Activated CD4-positive, alpha-beta T cell treated with anti-CD3 and anti-CD28 coated beads, Interleukin-2, amount 10 ng/mL, durations not matched to agents 7 days and 5 days (primary cell): ENCODE measurements at places on chromosomes 7 and 10.

- DNase-seq, result no peak
Measured at GRCh38 chr7:54615-55014, 137.8 kb upstream of the FAM20C start.

DNA sequence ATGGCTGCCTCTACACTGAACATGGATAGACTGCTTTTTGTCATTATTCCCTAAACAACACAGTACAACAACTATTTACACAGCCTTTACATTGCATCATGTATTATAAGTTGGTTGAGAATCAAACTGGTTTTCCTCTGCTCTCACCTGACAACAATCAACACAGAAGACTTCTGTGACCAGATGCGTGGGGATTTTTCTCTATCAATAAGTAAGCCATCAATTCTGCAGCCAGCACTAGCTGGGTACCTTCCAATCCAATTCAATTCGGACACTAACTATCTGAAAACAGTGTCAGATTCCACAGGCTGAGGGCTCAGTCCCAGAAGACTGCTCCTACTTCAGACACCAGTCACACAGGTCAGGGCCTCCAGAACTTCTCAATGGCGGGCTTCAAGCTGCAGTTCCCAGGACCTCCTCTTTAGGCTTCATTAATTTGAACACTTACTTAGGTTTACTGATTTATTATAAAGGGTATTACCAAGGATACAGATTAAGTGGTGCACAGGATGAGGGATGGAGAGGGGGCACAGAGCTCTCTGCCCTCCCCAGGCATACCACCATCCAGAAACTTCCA, 36.4 kb upstream of the ASL start:
- no peak for DNase-seq

GRCh38 chr7:28397141-28397540, 15.2 kb upstream of the CREB5 start:
- no peak for DNase-seq

DNA sequence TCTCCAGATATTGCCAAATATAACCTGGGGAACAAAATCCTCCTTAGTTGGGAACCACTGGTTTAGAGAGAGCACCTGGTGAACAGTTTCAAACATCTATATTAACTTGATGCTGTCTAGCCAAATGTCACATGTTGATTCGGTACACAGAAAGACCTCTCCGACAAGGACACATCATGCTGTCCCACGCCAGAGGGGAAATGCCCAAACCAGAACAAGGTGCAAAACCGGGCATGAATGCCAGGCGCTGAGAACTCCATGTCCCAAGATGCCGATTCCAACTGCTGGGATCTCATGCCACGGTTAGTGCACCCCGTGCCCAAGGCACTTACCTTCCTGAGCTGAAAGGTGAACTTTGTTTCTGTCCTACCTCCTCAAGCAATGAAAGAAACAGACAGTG, 100.8 kb downstream of the SFMBT2 start:
- no peak for DNase-seq
